Epithelial cell of esophagus (primary cell): ENCODE measurements at places on chromosomes 6 and 20.

DNA sequence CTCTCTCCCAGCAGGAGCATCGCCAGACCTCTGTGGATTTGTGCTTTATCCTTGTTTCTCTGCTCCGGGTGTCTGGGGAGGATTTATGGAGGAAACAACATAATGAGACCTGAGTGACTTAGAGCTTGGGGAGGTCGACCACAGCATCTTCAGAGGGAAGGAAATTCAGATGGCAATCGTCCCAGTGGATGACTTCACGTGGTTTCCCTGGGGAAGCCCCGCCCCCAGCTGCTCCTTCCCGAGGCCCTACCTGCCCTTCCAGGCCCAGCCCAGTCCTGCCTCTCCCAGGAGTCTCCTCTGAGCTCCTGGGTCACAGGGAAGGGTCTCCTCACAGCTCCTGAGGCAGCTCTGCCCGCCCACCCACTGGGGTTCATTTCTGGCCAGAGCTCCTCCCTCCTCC is 430.3 kb upstream of the SULF2 start:
- no peak for DNase-seq

DNA sequence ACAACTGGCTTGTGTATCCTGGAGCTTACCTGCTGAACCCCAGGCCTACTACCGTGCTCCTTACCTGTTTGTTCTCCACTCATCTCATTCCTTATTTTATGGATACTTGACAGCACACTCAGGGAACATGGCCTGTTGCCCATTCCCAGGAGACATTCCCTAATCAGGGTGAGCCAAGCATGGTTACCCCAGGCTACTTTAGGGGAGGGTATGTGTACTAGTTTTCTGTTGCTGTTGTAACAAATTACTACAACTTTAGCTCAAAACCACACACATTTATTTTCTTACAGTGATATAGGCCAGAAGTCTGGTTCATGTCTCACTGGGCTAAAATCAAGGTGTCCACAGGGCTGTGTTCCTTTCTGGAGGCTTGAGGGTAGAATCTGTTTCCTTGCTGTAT is 15.0 kb upstream of the TRAM2 start:
- DNase-seq, result no peak

DNA sequence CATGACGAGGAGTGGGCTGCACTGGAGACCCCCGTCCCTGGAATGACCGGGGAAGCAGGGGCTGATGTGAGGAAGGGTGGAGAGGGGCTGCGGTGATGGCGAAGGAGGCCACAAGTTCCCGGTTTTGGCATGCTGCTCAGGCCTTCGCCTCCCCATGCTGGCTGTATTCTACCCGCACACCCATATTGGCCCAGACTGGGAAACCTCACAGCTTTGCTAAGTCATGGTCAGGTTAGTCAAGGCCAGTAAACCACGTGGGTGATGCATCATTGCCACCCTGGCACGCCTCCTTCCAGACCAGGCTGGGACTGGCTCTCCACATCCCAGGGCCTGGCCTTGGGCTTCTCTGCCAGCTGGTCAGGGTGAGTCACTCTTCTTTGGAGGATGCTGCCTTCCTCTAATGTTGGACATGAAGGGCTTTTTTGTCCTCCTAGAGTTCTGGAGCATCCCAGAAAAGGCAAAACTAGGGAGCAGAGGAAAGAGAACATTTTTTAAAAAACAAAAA is 53.8 kb downstream of the PCNA start:
- peak; percentile 99 for DNase-seq

DNA sequence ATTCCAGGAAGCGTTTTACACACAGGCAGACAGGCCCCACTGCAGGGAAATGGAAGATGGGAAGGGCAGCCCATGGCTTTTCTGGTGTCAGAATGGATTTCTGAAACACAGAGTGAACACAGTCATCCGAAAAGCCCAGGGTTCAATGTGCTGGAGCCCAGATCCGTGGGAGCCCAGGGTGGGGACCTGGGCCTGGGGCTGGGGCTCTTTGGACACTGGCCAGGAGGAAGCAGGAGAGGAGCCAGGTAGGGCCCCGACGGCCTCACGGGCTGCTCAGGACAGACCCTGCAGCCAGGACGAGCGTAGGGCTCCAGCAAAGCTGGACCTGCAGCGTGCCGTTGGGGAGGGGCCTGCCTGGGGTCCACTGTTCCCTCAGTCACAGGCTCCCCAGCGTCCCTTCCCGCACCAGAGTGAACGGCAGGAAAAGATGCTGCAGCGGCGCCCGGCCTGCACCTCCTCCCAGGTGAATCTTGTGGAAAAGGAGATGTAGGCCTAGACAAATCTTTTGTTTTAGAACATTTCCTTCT is 24.3 kb upstream of the LSM14B start:
- no peak for DNase-seq

DNA sequence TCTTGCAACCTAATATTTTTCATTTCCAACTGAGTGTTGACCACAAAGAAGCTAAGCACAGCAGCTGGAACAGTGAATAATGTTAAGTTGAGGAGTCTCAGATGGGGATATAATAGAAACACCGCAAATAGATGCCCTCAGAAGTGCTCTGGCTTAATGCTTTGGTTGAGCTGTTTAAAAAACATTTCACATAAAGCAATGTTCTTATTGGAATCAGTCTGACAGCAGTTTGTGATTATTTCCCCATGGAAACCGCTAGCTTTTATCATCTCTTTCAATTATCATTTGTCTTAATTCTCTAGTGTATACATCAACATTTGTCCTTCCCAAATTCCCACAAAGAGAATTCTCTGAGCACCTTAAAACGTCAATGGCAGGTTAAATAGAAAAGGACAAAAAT is 30.8 kb downstream of the METTL24 start:
- no peak for DNase-seq

DNA sequence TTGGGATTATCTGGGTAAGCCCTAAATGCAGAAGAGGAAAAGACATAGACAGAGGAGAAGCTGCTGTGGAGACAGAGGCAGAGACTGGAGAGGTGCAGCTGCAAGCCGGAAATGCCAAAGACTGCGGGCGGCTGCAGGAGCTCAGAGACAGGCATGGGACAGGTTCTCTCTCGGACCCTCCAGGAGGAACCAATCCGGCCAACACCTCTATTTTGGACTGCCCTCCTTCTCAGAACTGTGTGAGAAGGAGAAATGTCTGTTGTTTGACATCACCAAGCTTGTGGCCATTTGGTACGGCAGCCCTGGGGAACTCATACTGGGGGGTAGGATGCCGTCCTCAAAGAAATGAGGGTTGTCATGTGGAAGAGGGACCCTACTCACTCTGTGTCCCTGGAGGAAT is 95.0 kb downstream of the DHX35 start:
- no peak for DNase-seq

GRCh38 chr20:36591281-36591680 is 14.3 kb upstream of the RAB5IF start:
- DNase-seq, result no peak

DNA sequence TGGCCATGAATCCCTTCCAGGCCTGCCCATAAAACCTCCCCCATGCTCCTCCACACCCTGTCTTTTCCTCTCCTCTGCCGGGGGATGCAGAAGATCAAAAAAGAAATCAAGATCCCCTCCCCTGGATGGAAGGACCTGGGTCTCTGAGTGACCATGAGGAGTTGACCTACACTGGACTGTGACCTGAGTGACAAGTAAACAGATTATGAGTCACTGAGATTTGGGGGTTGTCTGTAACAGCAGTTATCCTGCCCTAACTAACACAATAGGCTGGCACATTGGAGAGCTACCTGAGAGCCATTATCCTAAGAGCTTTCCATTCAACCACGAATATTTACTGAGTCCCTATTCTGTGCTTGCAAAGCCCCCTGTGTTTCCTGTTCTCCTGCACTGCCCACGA is 28.4 kb upstream of the SIRPA start:
- DNase-seq, result no peak

- DNase-seq, result peak; percentile 63
These were observed 55.0 kb downstream of the PDE7B start for GRCh38 chr6:135906542-135906941.

DNA sequence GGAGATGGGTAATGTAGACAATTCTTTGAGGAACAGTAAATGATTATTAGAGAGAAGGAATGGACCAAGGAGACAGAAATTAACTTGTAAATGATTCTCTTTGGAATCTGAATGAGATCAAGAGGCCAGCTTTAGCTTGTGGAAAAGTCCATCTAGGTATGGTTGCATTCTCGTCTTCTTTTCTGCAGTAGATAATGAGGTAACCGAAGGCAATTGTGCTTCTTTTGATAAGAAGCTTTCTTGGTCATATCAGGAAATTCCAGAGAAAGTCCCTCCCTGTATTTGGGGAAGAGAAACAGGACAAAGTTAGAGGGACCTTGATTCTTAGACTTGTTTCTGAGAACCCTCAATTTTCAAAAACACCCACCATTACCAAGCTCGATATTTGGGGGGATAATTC is 109.1 kb upstream of the PRSS16 start:
- no peak for DNase-seq

DNA sequence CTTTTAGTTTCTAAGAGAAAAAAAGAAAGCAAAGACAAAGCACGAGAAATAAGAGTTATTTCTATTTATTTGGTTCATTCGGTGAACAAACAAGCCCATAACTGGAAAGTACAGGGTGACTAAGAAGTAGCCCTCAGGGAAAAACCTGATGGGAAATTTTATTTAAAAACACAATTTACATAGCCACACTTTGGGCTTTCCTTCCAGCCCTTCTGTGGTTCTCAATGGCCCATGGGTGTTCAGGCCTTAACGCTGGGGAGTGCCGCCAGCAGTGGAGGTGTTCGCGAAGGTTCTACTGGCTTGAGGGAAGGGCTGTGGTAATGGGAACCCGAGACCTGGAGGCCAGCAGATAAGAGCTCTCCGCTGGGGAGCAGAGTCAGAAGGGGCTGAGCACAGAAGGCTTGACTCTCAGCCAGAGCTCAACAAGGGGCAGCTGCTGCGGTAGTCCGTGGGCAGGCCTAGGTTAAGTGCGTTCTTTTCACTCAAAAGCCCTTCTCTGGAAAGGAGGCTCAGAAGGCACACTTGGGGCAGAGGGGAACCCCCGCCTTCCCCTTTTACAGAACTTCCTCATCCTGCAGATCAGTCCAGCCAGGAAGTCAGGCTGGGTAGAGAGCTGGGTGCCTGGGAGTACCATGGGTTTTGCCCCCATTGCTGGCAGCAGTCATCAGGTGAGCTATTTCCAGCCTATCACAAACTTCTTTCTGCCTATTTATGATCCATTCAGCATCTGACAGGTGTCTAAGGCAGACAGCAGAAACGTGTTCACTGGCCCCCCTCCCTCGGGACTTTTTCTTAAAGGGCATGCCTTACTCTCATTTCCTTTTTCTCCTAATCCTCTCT is 8.8 kb upstream of the CD83 start:
- DNase-seq, result peak; percentile 6

- DNase-seq, result no peak
These were observed 69.3 kb downstream of the ALDH8A1 start for GRCh38 chr6:134880487-134881190.

- DNase-seq, result no peak
These were observed 6.1 kb downstream of the FERMT1 start for GRCh38 chr20:6116758-6117157.

- DNase-seq, result peak; percentile 43
These were observed 19.0 kb upstream of the BHLHE23 start for GRCh38 chr20:63025534-63026331.

GRCh38 chr20:59933849-59934585 is 580 bp upstream of the SYCP2 start:
- DNase-seq, result peak; percentile 70

- no peak for DNase-seq
These were observed 2.8 kb upstream of the VWA7 start for GRCh38 chr6:31779908-31780307.

GRCh38 chr20:59135093-59135492 is 28.5 kb upstream of the ZNF831 start:
- DNase-seq, result peak; percentile 54

DNA sequence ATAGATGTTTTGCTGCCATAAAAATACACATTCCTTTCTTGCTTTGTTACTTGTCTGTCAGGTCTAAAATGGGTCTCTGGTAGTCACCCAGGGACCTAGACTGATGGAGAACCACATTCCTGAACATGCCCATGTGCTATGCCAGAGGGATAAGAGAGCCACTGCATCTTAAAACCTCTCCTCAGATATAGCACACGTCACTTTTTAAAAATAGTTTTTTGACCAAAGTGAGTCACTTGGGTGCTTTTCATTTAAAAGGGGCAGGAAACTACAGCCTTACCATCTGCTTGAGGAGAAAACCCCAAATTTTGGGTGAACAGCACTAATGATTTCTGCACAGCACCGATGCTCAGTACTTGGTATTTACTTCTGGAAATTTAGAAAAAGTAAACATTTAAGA is 197.8 kb downstream of the OGFRL1 start:
- no peak for DNase-seq

DNA sequence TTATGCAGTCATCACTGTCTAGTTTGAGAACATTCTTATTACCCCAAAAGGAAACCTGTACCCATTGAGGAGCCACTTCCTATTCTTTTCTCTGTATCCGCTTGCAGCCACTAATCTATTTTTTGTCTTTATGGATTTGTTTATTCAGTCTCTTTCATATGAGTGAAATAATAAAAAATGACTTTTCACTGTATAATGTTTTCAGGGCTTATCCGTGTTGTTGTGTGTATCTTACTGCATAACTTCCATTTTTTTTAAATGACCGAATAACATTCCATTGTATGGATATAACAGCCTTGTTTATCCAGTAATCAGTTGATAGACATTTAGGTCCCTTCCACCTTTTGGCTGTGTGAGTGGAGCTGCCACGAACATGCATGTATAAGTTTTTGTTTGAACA is 86.6 kb downstream of the ZFAND3 start:
- DNase-seq, result no peak
